ENCODE measurements at places on chromosomes 6 and 20. TPM values are rescaled to one million over a fixed set of nuclear protein-coding genes. Genes with fewer than 3 reads are reported as not detected.

The ZGPAT gene
- 15.2 TPM for total RNA-seq

The NEDD9 gene
- 29.5 TPM for total RNA-seq

The RPS6KA2 gene
- total RNA-seq, result 38.3 TPM

The TCP11 gene
- 0.19 TPM for total RNA-seq

The GNAS gene
- 244 TPM for total RNA-seq

The SNHG17 gene
- 8.2 TPM for total RNA-seq

The RPP21 gene
- total RNA-seq, result 32.4 TPM

The EFHC1 gene
- total RNA-seq, result 17.1 TPM

The MUCL3 gene
- total RNA-seq, result not detected

The ENTPD6 gene
- 81.9 TPM for total RNA-seq

The NPBWR2 gene
- total RNA-seq, result not detected

The PACSIN1 gene
- not detected for total RNA-seq

The MAP3K5 gene
- total RNA-seq, result 20.9 TPM

The OR2J3 gene
- total RNA-seq, result not detected

The HRH3 gene
- total RNA-seq, result not detected

The GPR6 gene
- total RNA-seq, result not detected

The MUC22 gene
- total RNA-seq, result not detected

The PREX1 gene
- total RNA-seq, result 39.7 TPM

The SLC24A3 gene
- 0.77 TPM for total RNA-seq

The OTOR gene
- not detected for total RNA-seq

The PSORS1C2 gene
- total RNA-seq, result not detected

The CD24 gene
- 12.3 TPM for total RNA-seq

The PTGIS gene
- 191 TPM for total RNA-seq

The BPIFB1 gene
- total RNA-seq, result not detected

The PNPLA1 gene
- total RNA-seq, result not detected

The TRIM31 gene
- not detected for total RNA-seq

The CTNNBL1 gene
- 27.6 TPM for total RNA-seq

The BTN1A1 gene
- total RNA-seq, result under 0.01 TPM

The HMGCLL1 gene
- 0.28 TPM for total RNA-seq

The CD93 gene
- total RNA-seq, result 2.8 TPM

The CYP39A1 gene
- under 0.01 TPM for total RNA-seq

The FGD2 gene
- not detected for total RNA-seq

The TCF19 gene
- total RNA-seq, result 3.7 TPM

The UFL1 gene
- 34.3 TPM for total RNA-seq

The FOXQ1 gene
- total RNA-seq, result not detected

The GPLD1 gene
- total RNA-seq, result 0.28 TPM

The GPR63 gene
- 0.28 TPM for total RNA-seq

The SLC35B3 gene
- 19.7 TPM for total RNA-seq

The ERMARD gene
- total RNA-seq, result 15.5 TPM

The SLC39A7 gene
- total RNA-seq, result 145 TPM

The FLRT3 gene
- total RNA-seq, result 0.58 TPM

The TRIM15 gene
- not detected for total RNA-seq

The FKBP5 gene
- total RNA-seq, result 3.9 TPM

The DYNLT2 gene
- total RNA-seq, result 0.58 TPM

The KIAA0408 gene
- total RNA-seq, result 0.38 TPM

The SRSF12 gene
- total RNA-seq, result 0.28 TPM

The C20orf202 gene
- total RNA-seq, result not detected

The KCNK15 gene
- total RNA-seq, result 0.19 TPM

The OPRL1 gene
- total RNA-seq, result 0.19 TPM

The RNF182 gene
- total RNA-seq, result 9.0 TPM

The HSPA1L gene
- 1.3 TPM for total RNA-seq

The PRDM1 gene
- 0.58 TPM for total RNA-seq

The EPB41L1 gene
- total RNA-seq, result 11.1 TPM
